ENCODE measurements at places on chromosomes 6 and 20.
A peak's percentile ranks its signal among the peaks of the same experiment; 100 is the strongest.

GRCh38 chr6:31558318-31558625, 10.9 kb downstream of the NFKBIL1 start:
- no peak for DNase-seq

DNA sequence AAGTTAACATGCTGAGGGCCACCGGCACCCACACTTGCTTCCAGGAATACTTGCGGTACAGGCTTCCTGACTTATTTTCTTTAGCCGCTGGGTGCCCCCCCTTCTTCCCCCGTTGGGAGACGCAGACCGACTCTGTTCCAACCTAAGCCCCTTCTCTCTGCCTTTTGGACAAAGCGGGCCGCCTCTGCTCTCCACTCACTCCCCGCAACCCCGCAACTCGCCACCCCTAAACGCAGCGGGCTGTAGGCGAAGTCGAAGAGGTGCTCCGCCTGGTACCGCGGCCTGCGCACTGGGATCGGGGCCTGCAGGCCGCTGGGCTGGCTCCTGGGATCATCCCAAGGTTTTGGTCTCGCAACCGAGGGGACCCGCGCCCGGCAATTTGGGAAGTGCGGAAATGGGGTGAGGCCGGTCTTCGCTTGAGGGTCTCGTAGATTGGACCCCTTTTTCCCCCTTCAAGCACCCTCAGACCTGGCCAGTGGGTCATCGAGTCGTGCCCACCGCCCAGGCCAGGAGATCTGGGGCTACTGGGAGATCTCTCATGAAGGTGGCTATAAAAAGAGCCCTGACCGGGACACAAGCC, 4.7 kb upstream of the FOXF2 start:
- DNase-seq: peak; percentile 83

DNA sequence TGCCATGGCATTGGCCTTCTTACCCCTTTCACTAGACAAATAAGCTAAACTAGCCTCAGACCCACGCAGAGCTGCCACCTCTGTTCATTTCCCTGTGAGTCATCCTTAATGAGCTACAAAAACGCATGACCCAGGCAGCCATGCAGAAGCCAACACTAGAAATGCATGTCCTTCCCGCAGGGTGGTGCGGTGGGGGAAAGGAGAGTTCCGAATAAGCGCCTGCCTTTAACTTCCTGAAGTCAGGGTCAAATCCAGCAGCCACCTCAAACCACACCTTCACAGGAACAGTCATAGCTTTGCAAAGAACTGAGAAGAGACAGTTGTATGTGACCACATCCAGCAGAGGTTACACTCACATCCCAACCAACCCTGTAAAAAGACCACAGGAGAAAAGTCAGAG, 40.4 kb downstream of the IRF4 start:
- DNase-seq: no peak

GRCh38 chr6:8943073-8943472, 507.7 kb upstream of the SLC35B3 start:
- no peak for DNase-seq

DNA sequence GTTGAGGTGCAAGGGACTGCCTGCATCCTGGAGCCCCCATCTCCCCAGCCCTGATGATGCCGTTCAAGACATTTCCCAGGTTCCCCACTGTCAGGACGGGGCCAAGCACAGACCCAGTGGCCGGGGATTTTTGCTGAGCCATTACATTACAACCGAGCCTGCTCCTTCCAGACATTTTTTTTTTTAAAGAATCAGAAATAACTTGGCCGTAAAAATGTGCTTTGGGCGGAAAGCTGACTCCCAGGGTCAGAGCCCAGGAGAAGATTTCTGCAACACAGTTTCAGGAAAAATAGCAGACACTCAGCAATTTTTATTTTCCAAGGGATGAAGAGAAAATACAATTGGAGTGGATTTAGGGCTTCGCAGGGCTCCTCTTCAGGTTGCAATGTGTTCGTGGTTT, 87.9 kb downstream of the LRFN2 start:
- no peak for DNase-seq

- DNase-seq: no peak
These were observed 65.9 kb downstream of the CRYBG1 start for GRCh38 chr6:106426250-106426970.

DNA sequence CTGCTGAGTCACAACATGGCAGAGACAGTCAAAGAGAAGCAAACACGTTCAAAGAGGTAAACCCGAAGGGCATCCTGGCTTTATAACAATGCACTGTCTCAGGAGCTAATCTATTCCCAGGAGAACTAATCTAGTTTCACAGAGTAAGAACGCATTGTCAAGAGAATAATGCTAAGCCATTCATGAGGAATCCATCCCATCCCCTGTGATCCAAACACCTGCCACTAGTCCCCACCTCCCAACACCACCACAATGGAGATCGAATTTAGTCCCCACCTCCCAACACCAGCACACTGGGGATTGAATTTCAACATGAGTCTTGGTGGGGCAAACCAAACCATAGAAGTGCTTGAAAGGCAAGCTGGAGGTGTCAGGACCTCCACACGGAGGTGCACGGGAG, 231.5 kb upstream of the ID4 start:
- no peak for DNase-seq

DNA sequence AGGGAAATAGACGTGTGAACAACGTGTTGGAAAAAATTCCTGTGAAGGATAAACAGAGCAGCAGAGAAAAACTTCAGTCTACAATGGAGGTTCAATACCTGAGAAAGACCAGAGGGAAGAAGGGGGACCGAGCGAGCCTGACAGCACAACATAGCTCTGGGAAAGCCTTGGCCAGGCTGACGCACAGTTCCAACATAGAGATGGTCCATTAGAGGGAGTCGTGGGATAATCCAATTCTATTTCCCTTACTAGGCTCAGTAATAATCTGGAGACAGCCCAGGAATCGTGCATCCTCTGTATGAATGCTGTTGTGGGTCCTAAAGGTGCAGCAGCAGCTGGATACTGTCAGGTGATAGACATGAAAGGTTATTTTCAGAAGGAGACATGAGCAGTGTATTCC, 370.8 kb upstream of the BTBD3 start:
- DNase-seq: no peak

GRCh38 chr6:20661721-20662120, 127.5 kb downstream of the CDKAL1 start:
- no peak for DNase-seq

DNA sequence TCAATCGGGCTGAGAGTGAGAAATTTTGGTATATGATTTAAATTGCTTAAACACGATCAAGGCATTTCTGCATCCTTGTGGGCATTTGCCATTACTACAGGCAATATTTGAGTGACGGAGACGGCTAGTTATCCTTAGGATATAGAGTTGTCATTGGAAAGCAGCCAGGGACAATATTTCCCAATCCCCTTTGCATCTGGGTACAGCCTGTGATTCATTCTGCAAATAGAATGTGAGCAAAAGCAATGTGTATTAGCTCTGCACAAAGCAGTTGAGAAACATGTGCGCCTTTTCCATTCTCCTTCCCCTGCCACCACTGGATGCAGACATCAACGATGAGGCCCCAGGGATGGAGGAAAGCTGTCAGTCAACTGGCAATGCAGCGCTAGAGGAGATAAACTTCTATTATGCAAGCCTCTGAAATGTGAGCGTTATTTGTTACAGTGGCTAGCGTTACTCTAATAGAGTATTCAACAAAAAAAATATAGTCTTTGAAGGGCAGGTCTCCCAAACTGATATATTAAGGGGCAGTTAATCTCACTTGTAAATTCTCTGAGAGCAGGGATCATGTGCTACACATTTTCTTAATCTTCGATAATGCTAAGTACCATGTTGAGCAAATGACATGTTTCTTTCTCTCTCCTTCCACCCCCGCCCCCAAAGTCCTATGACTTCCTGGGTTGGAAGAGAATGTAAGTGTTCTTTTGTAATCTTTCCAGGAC, 37.1 kb upstream of the NCOA3 start:
- peak; percentile 91 for DNase-seq

DNA sequence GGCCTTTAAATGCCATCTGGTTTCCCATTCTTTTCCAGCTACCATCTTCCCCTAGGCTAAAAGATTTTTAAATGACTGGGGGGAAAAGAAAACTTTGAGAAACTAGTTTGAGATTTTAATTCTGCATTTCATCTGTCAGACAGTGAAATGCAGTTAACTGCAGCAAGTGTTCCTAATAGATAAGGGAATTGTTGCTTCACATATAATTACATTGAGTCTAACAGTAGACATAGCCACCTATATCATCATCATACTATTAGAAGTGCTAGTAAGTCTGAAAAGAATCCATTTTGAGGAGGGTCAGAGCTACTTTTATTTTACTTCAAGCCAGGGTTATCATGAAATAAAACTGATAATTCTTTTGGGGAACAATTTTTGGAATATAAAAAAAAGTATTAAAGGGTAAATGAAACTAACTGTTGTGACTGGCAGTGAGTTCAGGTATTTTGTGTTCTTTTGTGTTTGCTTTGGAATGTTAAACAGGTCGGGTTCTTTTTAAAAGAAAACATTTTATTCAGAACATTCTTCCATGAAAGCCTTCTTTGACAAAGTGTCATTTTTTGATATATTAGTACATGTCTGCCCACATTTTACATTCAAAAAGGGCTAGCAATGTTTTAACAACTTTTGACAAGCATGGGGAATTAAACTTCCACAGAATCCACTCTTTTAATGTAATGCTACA, 170.1 kb downstream of the HS3ST5 start:
- no peak for DNase-seq

DNA sequence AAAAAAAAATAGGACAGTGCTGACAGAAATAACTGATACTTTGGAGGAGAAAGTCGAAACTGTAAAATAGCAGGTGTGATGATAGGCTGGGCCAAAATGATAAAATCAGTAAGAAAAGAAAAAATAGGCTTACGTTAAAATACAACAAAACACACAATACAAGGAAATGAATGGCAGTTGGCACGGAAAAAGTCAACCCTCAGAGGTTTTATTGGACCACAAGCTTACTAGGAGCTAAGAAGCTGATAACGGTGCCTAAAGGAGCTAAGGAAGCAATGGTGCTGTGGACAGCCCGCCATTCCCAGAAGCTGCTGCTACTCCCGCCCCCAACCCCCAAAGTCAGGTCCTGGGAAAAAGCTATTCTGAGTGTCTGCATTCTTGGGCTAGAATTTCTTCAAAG, 55.9 kb upstream of the RNF146 start:
- DNase-seq: no peak

All from osteoblast (primary cell).